Esophagus mucosa (tissue), 1 donor: ENCODE measurements at places on chromosomes 2 and 18. TPM values are rescaled to one million over a fixed set of nuclear protein-coding genes. Genes with fewer than 3 reads are reported as not detected.
A peak's percentile ranks its signal among the peaks of the same experiment; 100 is the strongest.

GRCh38 chr2:118387509-118387908, 299.2 kb downstream of the INSIG2 start:
- ATAC-seq, result peak; percentile 76

DNA sequence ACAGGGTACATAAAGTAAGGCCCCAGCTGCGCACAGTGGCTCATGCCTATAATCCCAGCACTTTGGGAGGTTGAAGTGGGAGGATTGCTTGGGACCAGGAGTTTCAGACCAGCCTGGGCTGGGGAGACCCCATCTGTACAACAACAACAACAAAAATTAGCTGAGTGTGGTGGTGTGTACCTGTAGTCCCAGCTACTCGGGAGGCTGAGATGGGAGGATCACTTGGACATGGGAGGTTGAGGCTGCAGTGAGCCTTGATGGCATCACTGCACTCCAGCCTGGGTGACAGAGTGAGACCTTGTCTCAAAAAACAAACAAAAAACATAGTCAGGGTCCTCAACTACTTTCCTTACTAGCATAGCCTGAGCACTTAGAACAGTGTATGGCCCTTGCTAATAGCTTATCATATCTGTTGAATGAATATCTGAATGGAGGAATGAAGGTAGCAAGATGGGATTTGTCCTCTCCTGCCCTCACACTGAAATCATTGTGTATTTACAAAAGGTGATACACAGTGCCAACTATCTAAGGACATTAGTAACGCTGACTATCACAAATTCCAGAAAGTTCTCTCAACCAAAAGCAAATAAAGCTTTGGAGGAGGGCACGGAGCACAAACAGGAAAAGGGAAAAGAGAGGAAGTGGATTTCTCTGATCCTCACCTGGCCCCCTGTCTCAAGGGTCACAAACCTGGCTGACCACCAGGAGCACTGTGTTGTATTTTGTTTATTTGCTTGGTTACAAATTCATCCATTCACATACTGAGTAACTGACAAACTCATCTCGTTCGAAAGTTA, 38.1 kb downstream of the L3MBTL4 start:
- ATAC-seq, result no peak

ST8SIA5 gene
- total RNA-seq, result not detected

C2orf66 gene
- total RNA-seq, result not detected

IAH1 gene
- total RNA-seq, result 32.2 TPM

GRCh38 chr2:238724728-238725127, 123.2 kb upstream of the TWIST2 start:
- no peak for ATAC-seq
